Tibial nerve (tissue), 4 donors: ENCODE measurements at places on chromosomes 2 and 18. TPM values are rescaled to one million over a fixed set of nuclear protein-coding genes. Genes with fewer than 3 reads are reported as not detected.

- no peak for DNase-seq
Measured at GRCh38 chr2:72923833-72924352, 6.6 kb downstream of the EMX1 start.

MGAT5 gene
- 39.3 TPM for total RNA-seq

GRCh38 chr2:70301344-70302194, at the start of gene FAM136A:
TSS of gene FAM136A (minus strand) at chr2:70302067. CDS start at chr2:70302011, 56 bp downstream.
- peak; percentile 62 for DNase-seq

AMER3 gene
- total RNA-seq = not detected

- DNase-seq = no peak
Measured at GRCh38 chr2:190149908-190150307, 87.4 kb upstream of the MSTN start.

DNA sequence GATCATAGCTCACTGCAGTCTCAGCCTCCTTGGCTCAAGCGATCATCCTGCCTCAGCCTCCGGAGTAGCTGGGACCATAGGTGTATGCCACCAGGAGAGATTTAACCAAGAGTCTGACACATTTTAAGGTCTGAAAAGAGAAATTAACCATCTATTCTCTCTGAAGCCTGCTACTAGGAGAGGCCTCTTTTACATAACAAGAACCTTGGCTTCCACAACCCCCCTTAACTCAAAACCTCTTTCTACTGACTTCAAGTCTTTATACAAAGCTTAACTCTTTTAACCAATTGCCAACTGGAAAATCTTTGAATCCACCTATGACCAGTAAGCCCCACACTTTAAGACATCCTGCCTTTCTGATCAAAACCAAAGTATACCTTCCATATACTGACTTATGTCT, 279.9 kb upstream of the CELF4 start:
- DNase-seq = no peak

TBR1 gene
- total RNA-seq = not detected

GRCh38 chr2:110725370-110725769, 7.0 kb upstream of the ACOXL start:
- no peak for DNase-seq

ALS2 gene
- total RNA-seq = 35.8 TPM

DNA sequence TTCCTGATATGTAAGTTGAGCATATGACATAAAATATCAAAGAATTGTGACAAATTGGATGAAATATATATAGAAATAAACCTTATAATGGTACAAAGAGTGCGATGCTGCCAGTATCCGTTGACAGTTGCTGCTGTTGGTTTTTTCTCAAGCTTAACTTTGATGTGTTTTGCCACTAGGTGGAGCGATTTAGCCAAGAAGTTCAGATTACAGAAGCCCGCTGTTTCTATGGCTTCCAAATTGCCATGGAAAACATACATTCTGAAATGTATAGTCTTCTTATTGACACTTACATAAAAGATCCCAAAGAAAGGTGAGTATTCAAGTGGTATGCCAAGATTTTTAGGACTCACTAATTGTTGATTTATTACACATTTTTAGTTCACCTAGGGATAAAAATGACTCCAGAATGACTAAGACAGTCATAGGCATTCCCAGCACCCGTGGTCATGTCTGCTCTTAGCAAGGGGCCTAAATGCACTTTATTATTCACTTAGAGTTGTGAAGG, 2.1 kb downstream of the RRM2 start:
- peak; percentile 78 for DNase-seq

DNA sequence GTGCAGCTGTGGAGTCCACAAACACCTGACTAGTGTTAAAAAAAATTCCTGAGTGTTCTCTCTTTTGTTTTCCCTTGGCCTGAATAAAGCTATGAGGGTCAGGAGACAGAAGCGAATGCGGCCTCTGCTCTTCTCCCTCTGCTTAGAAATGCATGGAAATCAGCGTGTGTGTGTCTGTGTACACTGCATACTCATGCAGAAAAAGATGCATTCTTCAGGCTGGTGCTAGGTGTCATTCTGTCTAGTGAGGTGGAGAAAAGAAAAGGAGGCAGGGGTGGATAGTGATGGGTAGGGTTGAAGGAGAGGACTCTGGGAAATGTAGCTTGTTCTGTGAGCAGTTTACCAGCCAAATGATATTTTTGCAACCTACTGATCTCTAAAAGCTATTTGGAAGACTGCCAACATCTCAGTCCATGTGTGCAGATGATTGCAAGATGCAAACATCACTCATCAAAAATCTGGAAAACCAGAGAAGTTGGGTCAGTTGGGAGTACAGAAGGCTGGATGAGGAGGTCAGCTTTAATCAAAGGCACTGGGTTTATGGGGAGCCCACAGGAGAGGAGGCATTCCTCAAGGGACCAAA, 177.7 kb downstream of the INSIG2 start:
- no peak for DNase-seq

CIB4 gene
- total RNA-seq = not detected

ZNG1B gene
- total RNA-seq = 24.3 TPM

DNA sequence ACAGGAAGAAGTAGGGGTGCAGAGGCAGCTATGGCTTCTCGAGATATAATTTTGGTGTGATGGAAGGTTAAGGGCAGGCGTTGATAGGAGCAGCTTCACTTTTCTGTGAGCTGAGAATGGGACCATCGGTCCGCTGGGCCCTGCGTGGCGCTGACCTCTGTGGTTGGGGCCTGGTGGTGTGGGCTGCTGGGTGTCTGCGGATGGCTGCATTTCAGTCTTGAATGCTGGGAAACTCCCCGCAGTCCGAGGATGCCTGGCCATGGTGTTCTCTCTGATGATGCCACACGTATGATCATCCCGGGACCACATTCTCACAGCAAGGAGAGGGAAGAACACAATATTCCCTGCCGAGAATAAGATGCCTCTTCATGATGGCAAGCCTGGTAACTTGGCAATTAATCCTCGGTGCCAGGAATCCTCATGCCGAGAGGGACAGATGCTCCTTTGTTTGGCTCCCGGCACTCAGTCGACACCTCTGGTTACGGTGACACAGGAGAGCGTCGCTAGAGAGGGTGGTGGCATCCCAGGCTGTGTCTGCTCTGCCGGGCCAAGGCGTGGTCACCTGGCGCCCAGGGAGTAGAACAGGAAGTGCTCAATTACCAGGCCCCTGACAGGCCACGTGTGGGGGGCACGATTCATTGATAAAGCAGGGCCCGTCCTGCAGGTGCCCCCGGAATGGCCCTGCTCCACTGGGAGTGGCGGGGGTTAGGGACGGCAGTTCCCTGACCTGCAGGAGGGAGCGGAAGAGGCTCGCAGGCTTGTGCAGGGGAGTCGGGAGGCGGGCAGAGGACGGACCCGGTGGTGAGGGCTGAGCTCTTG, 119.4 kb upstream of the CTDP1 start:
- no peak for DNase-seq
